ENCODE measurements at places on chromosomes 1 and 21. TPM values are rescaled to one million over a fixed set of nuclear protein-coding genes. Genes with fewer than 3 reads are reported as not detected.

AGMAT gene
- 0.83 TPM for total RNA-seq

ST6GALNAC5 gene
- total RNA-seq, result 1.1 TPM

PFDN2 gene
- total RNA-seq, result 39.5 TPM

PLK3 gene
- total RNA-seq, result 11.9 TPM

REN gene
- total RNA-seq, result 0.28 TPM

DCST1 gene
- not detected for total RNA-seq

SPRR2A gene
- not detected for total RNA-seq

S100A7 gene
- not detected for total RNA-seq

C4BPA gene
- under 0.01 TPM for total RNA-seq

GBP5 gene
- total RNA-seq, result 0.09 TPM

AQP10 gene
- total RNA-seq, result not detected

ADAM30 gene
- total RNA-seq, result not detected
